Esophagus squamous epithelium (tissue), 5 donors: ENCODE measurements at places on chromosomes 4 and X.

GRCh38 chr4:186844059-186844681 is 120.5 kb upstream of the FAT1 start:
- no peak for DNase-seq

- no peak for DNase-seq
Observed at GRCh38 chr4:3515646-3516045, 16.6 kb downstream of the LRPAP1 start.

DNA sequence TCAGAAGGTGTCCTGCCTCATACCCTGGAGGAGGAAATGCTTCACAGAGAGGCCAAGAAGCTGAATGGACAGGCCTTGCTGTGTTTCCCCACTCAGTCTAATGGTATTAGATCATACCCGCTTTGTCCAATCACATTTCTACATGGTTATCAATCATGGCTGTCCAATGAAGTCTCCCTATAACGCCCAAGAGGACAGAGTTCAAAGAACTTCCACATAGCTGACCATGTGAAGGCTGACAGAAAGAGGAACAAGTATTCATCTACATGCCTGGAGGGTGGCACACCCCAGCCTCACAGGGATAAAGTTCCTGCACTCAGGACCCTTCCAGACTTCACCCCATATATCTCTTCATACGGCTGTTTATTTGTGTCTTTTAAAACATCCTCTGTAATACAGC is 123.4 kb downstream of the MANBA start:
- no peak for DNase-seq

DNA sequence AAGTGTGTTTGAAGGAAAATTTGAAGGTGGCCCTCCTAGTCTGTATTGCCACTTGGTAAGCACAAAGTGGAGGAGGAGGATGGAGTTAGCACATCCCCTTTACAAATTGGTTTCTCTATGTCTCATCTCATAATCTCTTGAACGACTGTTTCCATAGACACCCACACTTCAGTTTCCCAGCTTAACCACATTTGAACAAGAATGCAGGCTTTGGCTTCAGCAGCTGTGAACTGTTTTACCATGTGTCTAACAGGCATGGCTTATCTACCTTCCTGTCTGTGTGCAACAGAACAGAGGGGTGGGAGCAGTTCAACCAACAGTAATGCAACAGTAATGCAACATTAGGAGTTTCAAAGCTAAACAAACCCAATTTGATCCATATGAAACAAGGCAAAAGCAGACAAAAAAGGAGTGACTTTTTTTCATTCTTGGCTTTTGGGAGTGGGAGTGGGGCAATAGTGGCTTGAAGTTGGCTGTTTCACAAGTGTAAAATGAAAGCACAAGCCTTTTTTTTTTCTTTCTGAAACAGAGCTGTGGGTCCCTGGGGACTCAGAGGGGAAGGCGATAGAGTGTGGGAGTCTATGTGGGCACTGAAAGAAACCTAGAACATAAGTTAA is 108.0 kb downstream of the ITM2A start:
- DNase-seq = no peak

- no peak for DNase-seq
Observed at GRCh38 chr4:2886622-2887021, 43.0 kb downstream of the ADD1 start.

DNA sequence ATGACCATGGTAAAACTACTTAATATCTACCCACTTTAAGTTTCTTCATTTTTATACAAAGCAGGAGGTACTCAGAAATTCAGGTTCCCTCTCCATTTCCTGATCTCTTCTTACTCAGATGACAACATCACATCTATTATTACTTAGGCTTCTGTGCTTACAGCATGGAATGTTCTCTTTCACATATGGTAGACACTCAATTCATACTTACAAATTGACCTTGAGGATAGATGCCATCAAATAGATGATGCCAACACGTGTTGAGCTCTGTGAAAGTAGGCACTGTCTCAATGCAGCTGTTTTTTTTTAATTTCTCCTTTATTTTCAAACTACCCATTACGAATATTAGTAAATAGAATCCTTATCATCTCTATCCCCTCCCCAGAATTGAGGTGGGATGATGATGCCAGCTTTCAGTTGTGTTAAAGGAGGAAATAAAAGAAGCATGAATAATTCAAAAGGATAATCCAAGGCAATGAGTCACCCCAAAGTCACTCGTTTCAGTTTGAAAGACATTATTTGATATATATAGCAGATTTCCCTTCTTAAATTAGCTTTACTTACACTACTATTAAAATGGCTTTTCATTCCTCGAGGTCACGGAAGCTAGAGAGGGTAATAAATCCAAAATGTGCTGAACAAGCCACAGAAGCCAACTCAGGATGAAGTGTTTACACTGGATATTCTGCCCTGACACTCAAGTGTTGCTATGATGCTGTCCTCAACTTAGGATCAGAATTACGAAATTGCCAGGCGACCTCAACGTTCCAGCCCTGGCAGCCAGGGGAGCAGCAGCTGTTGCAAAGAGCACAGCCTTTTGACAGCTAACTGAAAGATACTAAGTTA is 124.2 kb upstream of the EOLA2 start:
- DNase-seq = no peak

- no peak for DNase-seq
Observed at GRCh38 chrX:17375637-17376430, 834 bp downstream of the NHS start.

DNA sequence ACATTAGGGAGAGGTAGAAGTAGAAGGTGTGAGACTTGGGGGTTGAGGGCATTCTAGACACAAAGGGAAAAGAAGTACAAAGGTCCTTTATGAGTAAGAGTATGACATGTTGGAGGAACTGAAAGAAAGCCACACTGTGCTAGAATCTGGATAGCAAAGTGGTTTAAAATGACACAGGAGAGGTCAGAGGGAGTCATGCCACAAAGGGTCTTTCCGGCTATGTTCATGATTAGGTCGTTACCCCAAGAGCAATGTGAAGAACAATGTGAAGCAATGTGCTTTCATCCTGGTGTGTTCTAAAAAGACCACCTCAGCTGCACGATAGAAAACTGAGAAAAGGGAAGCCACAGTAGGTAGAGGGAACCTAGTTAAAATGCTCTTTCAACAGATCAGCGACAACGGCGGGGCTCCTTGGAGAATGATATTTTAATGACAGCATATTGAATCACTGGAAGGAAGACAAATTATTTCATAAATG is 29.2 kb downstream of the SMIM14 start:
- DNase-seq = no peak

DNA sequence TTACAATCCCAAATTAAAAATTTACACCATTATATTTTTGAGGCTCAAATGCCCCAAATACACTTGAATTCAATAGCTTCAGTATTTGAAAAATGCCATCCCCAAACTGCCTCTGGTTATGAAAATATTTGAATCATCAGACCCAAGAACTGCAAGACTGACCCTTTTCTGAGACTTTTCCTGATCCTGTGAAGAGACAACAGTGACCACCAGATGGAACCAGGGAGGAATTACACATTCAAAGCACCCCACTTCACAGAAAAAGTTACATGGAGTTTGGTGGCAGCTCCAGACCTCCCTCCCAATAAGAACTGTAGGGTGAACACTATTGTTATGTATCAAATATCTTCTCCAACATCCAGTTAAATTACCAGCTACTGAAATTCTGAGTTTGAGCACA is 44.0 kb upstream of the SCD5 start:
- no peak for DNase-seq

GRCh38 chr4:147689067-147689466 is 5.1 kb upstream of the PRMT9 start:
- no peak for DNase-seq
